ENCODE measurements at places on chromosomes 1 and 21.

- DNase-seq: no peak
These were observed 6.6 kb upstream of the CDCA8 start for GRCh38 chr1:37685722-37686121.

- DNase-seq: no peak
These were observed 4.5 kb upstream of the IER5 start for GRCh38 chr1:181083842-181084605.

GRCh38 chr1:8358241-8358896 lies 40.5 kb downstream of the SLC45A1 start:
- no peak for DNase-seq

GRCh38 chr1:167630568-167631385 lies 745 bp downstream of the RCSD1 start:
- no peak for DNase-seq

Measured in iPS DF 6.9 (cell line).